ENCODE measurements at places on chromosomes 5 and 9.

GRCh38 chr9:33102551-33103210 is 26.2 kb upstream of the SMU1 start:
- DNase-seq: no peak

- DNase-seq: no peak
Measured at GRCh38 chr9:31243386-31243785, 1141.1 kb upstream of the ACO1 start.

GRCh38 chr5:146273109-146273508 is 65.5 kb upstream of the POU4F3 start:
- DNase-seq: no peak

- DNase-seq: no peak
Measured at GRCh38 chr9:129704807-129705206, 39.4 kb downstream of the PRRX2 start.

DNA sequence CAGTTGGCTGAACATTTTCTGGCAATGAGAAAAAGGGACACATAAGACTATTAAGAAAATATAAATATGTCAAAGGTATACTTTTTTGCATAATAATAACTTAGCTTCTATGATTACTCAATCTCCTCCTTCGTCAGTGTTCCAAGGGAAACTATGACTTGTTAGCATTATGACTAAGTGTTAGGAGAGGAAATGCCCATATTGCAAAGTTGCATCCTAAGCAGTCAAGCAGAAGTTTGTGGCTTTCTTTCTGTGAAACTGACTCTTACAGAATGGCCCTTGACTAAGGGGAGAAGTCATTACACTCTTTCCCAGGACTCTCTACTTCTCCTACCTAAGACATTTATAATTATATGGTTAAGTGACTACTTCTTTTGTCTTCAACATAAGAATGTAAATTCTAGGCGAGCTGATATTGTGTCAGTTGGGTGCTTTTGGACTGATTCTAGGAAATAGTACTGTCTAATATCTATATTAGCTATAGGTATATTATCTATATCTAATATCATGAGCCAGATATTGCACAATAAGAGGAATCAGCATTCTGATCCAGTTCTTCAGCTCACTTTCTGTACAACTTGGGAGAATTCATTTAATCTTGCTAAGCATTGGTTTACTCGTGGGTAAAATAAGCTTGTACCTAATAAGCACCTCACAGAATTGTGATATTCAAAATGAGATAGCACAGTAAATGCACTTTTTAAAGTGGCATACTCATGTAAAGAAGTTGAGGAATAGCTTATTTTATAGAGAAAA is 16.4 kb upstream of the SPINK6 start:
- DNase-seq: no peak

DNA sequence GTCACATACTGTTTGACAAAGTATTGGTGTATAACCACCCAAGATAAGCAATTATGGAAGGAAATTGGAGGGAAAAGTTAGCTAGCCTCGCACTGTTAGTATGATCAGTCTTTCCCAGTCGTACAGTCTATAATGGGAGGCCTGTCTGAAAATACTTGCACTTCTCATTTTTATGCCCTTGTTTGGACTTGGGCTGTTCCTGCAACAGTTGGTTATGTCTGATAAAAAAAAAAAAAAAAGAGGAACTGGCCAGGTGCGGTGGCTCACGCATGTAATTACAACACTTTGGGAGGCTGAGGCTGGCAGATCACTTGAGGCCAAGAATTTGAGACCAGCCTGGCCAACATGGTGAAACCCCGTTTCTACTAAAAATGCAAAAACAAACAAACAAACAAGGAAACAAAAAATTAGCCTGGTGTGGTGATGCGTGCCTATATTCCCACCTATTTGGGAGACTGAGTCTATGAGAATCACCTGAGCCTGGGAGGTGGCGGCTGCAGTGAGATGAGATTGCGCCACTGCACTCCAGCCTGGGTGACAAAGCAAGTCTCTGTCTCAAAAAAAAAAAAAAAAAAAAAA is 58.3 kb upstream of the ANKRD33B start:
- DNase-seq: no peak

DNA sequence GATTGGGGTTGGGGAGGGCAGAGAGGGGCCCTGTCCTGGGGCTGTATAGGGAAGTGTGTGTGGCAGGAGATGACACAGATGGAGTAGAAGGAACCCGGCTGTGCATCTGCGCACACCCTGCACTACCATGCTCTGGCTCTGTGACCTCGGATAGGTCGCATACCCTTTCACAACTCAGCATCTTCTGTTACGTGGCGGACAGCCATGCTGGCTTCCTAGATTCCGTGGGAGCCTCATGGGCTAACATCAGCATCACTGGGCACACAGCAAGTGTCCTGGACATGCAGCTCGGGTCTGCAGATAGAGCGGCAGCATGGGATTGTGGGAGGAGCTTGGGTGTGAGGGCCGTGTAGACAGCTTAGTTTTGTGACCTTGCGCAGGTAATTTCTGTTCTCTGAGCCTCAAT is 9.2 kb downstream of the ARPC5L start:
- DNase-seq: no peak

DNA sequence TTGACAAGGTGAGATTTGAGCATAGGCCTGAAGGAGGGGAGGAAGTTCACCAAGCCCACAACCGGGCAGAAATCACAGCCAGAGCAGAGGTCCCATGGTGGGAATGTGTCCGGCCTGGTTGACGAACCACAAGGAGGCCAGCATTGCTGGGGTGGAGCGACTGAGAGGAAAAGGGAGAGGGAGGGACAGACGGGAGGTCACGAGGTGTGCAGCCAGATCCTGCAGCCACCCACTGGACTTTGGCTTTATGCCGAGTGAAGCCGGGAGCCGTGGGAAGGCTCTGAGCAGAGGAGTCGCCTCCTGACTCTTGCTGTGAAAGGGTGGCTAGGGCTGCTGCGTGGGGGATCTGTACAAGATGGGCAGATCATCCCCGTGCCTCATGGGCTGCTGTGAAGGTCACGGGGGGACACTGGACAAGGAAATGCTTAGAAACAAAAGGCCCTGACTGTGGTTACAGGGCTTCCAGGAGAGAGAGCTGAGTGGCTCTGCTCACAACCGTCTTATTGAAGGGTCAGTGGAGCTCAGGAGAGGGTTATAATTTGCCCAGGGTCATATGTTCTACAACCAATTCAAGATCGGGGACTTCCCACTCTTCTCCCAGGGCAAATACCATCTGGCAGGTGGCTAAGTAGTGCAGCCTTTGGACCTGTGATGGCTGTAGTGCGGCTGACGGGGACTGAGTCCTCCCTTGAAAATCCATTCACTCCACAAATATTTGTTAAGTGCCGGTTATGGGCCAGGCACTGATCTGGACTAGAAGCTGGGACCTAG is 15.6 kb upstream of the CD74 start:
- DNase-seq: no peak
